ENCODE measurements at places on chromosomes 2 and 18.

DNA sequence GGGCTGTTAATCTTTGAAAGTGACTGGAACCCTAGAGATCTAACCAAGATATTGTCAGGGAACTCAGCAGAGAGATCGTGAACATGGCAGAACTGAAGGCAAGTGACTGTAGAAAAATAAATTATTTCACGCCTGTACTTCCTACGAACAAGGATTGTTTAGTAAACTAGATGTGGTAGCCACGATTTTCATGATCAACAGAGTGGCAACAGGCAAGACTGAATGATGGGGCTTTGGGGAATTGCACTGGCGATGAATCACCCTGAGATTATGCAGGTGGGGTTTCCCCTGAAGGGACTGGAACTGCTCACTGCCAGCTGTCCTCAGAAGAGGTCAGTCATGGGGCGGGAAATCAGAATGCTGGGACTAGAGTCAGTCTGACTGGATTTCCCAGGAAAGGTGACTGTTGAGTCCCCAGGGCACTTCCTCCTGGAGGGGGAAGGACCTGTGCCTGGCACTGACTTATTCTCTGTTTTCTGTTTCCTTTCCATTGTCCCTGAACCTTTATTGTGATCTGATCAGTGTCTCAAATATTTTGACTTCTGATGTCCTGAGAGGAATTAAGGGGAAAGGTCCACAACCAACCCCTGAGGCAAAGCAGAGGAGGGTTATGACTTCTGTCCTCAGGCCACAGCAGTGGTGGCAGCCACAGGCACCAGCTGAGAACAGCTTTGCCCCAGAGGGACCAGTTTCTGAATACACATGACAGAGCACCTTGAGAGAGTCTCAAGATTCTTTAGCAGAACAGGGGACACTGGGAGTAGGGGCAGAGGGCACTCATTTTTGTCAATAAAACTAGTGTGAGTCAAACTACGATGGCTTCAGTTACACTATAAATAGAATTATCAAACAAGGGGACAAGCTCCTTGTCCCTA, 70.0 kb downstream of the NAB1 start:
- DNase-seq: no peak

- DNase-seq: no peak
Observed at GRCh38 chr2:8534729-8535468, 147.0 kb upstream of the ID2 start.

DNA sequence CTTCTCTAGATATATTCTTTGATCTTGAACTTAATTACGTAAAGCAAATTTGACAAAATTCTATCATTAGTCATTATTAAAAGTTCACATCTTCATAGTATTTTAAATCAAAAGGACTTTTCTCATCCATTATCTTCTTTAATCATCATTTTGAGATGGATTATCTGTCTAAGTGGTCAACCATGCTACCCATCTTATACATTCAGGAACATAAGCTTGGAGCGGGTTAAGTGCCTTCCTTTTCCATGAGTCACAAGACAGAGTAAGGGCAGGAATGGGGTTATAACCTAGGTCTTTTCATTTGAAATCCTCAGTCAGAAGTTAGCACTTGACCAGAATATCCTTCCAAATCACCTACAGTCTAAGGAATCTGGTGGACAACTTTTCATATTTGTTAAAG, 297.1 kb downstream of the TCF4 start:
- no peak for DNase-seq

- DNase-seq: no peak
Observed at GRCh38 chr2:1153920-1154319, 203.3 kb downstream of the SNTG2 start.

- DNase-seq: no peak
Observed at GRCh38 chr18:3456686-3457069, 6.7 kb downstream of the TGIF1 start.

- no peak for DNase-seq
Observed at GRCh38 chr2:230713331-230714135, 891 bp downstream of the CAB39 start.

GRCh38 chr18:12593866-12594265, 64.0 kb downstream of the SPIRE1 start:
- no peak for DNase-seq

DNA sequence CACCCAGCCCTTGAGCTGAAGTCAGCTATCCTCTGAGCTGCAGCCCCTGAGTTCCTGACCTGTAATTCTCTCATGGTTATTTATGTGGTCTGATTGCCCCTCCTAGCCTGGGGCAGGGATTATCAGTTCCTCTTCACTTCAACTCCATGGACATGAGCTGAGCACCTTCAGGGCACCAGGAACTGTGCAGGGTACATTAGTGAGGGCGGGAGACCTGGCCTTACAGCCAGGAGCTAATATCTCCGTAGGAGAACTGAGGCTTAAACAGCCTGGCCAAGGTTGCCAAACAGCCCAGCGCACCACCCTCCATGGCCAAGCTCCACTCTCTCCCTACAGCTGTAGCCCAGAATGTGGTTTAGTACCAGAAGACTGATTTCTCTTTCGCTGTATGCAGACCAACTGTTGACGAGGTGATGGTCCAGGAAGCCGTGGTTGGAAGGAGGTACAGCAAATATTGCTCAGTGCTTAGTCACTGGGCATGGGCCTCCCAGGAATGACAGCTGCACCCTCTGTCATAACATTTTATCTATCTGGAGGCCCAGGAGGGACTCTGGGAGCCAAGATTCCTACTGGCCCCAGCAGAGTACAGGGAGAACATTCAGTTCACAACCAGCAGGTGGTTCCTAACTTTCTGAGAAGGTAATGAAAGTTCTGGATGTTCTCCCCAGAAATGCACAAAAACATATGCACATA, 228.7 kb upstream of the SIX2 start:
- DNase-seq: no peak

DNA sequence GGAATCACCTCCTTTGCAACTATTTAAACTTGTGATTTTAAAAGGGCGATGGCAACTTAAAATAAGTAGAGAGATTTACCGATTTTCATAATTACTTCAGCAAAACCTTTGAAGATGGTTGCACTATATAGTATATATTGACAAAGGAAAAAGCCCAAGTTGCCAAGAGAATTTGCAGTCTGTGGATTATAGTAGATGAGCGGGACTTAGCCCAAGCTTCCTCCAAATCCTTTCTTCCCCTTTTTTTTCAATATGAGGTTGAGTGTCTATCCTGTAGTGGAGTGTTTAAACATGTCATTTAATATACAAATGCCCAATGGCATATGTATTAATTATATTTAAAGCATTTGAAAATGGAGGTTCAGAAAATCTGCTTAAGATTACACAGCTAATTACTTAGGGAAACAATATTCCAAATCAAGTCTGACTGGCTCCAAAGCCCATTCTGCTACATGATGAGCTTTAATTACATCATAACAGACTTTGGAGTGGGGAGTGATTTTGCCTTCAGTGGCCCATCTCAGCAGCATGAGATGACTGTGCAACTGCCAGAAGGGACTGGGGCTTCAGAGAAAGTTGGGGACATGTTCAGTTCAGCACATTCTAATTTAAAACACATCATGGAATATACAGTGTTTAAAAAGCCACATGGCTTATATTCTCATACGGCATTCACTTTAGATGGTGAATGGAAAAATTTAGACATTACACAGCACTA, 73.2 kb downstream of the COL3A1 start:
- no peak for DNase-seq

DNA sequence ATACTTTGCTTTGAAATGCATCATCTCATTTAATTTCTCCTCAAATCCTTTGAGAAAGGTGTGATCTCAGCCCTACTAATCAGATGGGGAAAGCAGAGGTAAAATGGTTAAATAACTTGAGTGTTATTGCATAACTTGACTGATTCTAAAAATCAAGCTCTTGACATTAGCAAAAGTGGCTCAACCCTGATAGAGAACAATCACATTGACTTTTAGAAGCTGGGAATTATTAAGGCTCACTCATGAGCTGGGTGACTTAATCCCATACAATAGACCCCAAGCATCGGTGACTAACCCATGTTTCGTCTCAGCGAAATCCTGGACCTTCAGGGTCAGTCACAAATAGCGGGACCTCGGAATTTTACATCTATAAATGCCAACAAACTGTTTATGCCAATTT, 378.9 kb downstream of the NBAS start:
- no peak for DNase-seq

DNA sequence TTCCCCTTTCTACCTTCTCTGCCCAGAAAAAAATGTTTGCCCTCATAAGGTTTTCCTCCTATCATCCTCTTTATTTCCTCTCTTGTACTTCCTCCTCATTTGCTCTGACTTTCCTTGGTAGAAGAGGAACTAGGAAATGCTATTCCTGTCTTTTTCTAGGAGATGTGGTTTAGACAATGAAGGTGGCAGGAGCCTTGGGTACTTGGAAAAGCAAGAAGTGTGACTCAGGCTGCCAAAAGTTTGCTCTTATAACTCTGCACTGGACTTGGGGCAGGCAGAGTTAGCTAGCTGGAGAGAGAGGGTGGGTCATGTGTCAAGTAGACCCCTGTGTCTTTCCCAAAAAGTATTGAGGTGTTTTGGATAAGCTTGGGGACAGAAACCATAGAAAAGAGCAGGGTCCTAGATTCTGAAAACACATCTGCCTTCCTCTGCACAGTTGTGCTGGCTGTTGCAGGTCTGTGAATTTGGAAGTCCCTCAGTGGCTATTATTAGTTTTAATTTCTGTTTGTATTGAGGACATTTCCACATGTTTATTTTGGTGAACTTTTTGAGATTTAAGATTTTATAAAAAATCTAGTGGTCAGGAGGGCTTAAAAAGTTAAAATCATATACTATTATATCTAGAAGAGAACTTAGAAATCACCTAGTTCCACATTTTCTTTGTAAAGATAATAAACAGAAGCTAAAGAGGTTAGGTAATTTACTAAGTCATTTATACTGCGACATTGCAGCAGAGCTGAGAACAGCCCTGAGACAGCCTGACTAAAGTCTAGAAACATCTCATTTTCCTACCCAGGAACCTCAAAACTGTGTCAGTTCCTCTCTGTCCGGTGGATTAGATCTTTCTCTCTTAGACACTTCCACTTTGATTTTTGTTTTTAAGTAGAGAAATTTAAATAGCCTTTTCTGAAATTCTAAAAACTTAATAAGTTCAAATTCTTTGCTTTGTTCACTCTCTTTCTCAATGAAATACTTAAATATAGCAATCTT, 16.0 kb downstream of the INSIG2 start:
- DNase-seq: no peak

DNA sequence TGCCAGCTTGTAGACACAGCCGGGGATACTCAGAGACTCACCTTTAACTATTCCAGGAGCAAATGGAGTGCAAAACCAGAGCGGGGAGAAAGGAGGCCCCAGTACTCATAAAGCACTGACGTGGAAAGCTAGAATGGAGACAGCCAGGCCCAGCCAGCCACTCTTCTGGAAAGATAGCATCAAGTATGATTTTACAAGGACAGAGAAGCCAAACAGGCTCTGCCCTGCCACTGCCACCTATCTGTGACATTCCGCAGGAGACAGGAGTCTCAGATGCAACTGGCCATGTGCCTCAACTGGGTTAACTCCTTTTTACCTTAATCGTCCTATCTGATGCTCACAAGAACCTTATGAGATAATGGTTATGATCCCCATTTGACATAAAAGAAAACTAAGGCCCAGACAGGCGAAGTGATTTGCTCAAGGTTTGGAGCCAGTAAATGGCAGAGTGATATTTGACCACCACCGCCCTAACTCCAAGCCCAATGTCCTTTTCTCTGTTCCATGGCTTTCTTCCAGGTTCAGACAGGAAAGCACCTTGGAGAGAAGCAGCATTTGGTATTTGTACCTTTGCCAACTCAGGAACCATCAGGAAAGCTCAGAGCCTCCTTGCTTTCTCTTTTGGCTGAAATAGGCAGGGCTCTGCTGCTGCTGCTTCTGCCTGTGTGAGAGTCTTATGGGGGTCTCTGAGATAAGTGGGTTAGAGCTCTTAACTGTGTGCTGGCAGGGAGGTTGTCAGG, 15.6 kb downstream of the KIF3C start:
- no peak for DNase-seq

GRCh38 chr2:221455214-221455613, 116.9 kb downstream of the EPHA4 start:
- DNase-seq: no peak

- DNase-seq: no peak
Observed at GRCh38 chr2:75054296-75054695, 95.9 kb downstream of the POLE4 start.

GRCh38 chr18:26417190-26417589, 131.2 kb downstream of the KCTD1 start:
- DNase-seq: no peak

GRCh38 chr2:84643991-84644390, 127.7 kb downstream of the DNAH6 start:
- no peak for DNase-seq

GRCh38 chr2:101729521-101730190, 32.1 kb downstream of the MAP4K4 start:
- DNase-seq: no peak

- no peak for DNase-seq
Observed at GRCh38 chr18:37684590-37684989, 119.0 kb upstream of the CELF4 start.

- no peak for DNase-seq
Observed at GRCh38 chr2:6800553-6800952, 65.2 kb downstream of the CMPK2 start.

DNA sequence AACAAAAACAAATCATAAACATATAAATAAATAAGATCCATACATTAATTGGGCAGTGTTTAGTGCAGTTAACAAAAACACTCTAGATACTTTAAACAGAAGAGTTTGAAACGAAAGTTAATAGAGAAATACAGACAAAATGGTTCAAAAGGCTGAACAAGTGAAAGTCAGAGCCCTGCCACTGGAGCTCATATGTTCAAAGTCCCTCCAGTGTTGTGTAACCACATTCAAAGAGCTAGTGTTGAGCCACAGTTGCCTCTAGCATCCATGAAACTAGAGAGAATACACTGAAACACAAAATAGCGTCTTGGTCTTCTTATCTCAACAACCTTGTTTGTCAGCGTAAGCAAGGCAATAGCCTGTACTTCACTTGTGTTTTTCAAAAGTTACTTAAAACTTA, 1309.8 kb upstream of the NRXN1 start:
- DNase-seq: no peak

GRCh38 chr18:36314098-36314497, 16.6 kb downstream of the FHOD3 start:
- no peak for DNase-seq

GRCh38 chr2:171878481-171878993, 15.5 kb downstream of the SLC25A12 start:
- no peak for DNase-seq

DNA sequence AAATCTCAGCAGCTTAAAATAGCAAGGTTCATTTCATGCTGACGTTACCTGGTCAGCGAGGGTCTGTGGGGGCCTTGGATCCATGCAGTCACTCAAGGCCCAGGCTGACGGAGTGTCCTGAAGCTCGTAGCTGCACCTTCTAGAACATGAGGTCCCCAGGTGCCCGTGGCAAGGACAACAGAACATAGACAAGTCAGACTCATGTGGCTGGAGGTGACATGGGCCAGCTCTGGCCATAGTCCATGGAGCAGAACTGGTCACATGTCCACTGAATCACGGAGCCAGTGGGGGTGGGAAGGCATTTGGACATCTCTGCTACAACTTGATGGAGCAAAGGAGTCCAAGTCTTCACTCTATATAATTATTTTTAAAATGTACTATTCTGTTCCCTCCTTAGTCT, 233.2 kb downstream of the ACKR3 start:
- DNase-seq: no peak

- no peak for DNase-seq
Observed at GRCh38 chr2:235594964-235595363, 101.1 kb downstream of the AGAP1 start.

GRCh38 chr2:10897956-10898355, 13.8 kb upstream of the KCNF1 start:
- no peak for DNase-seq

All from cortex of kidney (tissue), 1 donor.